ENCODE measurements at places on chromosomes 2 and 18. TPM values are rescaled to one million over a fixed set of nuclear protein-coding genes. Genes with fewer than 3 reads are reported as not detected.

Gene HRH4
- not detected for total RNA-seq

Gene FARSB
- total RNA-seq: 18.8 TPM

Gene SCYGR6
- not detected for total RNA-seq

Gene SCN1A
- not detected for total RNA-seq

Gene PDE11A
- 0.04 TPM for total RNA-seq

Gene ZNF892
- 2.9 TPM for total RNA-seq

Gene SNRNP200
- 67.3 TPM for total RNA-seq

Gene INPP1
- 6.6 TPM for total RNA-seq

Gene THUMPD2
- 7.0 TPM for total RNA-seq

Gene IL37
- total RNA-seq: 1.0 TPM

Gene ARHGEF33
- not detected for total RNA-seq

Gene ZNF396
- total RNA-seq: 1.4 TPM

Gene PSMA8
- not detected for total RNA-seq

Gene TANC1
- total RNA-seq: 17.0 TPM

Gene HAUS1
- 36.4 TPM for total RNA-seq

Gene MPPE1
- 7.8 TPM for total RNA-seq

Gene RUFY4
- total RNA-seq: not detected

Gene SKOR2
- total RNA-seq: not detected

Gene SLC16A14
- not detected for total RNA-seq

Gene MYL12A
- 230 TPM for total RNA-seq

Gene PLCD4
- total RNA-seq: 3.0 TPM

Gene BZW1
- 202 TPM for total RNA-seq

Gene BOLL
- not detected for total RNA-seq

Gene TUBA3E
- not detected for total RNA-seq

Gene IL36B
- not detected for total RNA-seq

Gene LCT
- 0.08 TPM for total RNA-seq

Gene RAPGEF4
- total RNA-seq: 2.2 TPM

Gene RAX
- not detected for total RNA-seq

Gene SPR
- 36.2 TPM for total RNA-seq

Gene B4GALT6
- total RNA-seq: 8.6 TPM

Gene GPR39
- total RNA-seq: 4.0 TPM

Gene ADD2
- total RNA-seq: 20.1 TPM

Gene MITD1
- 20.3 TPM for total RNA-seq

Gene CD207
- total RNA-seq: 0.11 TPM

Gene CD28
- total RNA-seq: 0.80 TPM

Gene ANKRD30B
- total RNA-seq: 1.4 TPM

Gene GPR45
- not detected for total RNA-seq

Gene SP5
- not detected for total RNA-seq

Gene UCN
- total RNA-seq: 6.6 TPM

Gene NEU4
- 0.34 TPM for total RNA-seq

Gene DTNB
- 15.1 TPM for total RNA-seq

Gene SAP130
- total RNA-seq: 4.1 TPM

Gene LIPG
- total RNA-seq: 0.72 TPM

Gene AKAIN1
- total RNA-seq: not detected

Gene ILKAP
- 18.1 TPM for total RNA-seq

Gene TNFRSF11A
- 2.5 TPM for total RNA-seq

Gene SIX3
- not detected for total RNA-seq

Gene EFR3B
- total RNA-seq: 0.45 TPM

Gene DSEL
- 2.2 TPM for total RNA-seq
